Frontal cortex (tissue), 4 donors: ENCODE measurements at places on chromosomes 5 and 9. TPM values are rescaled to one million over a fixed set of nuclear protein-coding genes. Genes with fewer than 3 reads are reported as not detected.

GRCh38 chr5:140260089-140260656 lies 42.7 kb downstream of the PFDN1 start:
- no peak for DNase-seq

The GRXCR2 gene
- total RNA-seq: not detected

GRCh38 chr5:96789794-96790330 lies 17.9 kb downstream of the ERAP1 start:
- DNase-seq: no peak

GRCh38 chr5:147567917-147568598 lies 58.2 kb upstream of the DPYSL3 start:
- no peak for DNase-seq

DNA sequence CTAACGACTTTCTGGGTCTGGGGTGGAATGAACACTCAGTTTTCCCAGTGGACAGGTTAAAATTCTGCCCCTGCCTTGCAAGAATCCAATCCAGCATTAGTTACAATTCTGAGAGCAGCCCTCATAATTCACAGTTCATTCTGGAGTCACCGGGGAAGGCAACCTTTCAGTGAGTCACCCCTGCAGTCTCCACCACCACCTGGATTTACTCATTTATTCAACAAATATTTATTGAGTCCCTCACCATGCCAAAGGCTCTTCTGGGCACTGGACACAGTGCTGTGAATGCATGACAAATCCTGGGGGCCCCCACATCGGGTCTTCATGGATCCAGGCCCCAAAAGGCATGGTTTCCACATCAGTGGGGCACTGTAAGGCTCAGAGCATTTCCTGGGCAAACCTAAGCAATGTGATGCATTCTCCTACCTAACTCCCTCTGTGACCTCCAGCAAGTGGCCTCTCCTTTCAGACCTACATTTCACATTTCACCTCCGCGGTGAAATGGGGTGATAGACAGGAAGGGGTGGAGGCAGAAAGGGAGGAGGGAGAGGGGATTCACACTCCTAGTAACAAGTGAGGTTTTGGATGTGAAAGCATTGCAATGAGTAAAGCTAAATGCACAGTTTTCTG lies 6.4 kb upstream of the MSX2 start:
- DNase-seq: no peak

The CATSPER3 gene
- total RNA-seq: 0.82 TPM

DNA sequence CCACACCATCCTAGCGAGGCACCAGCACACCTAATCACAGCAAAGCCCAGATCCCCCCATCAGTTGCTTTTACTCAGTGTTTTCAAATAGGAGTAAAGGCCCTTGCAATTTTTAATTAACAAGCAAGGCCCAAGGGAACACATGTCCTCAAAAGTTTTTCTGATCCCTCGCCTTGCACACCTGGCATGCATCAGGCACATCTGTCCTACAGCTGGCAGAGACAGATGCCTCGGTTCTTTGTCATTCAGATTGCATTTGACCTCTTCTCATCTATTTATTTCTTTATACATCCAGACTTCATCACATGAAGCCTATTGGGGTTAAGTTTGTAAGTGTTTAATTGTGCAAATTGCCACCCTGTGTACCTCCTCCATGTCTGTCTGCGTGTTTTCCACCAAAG lies 241.4 kb downstream of the MARCHF11 start:
- no peak for DNase-seq

The TAF11L10 gene
- total RNA-seq: not detected

DNA sequence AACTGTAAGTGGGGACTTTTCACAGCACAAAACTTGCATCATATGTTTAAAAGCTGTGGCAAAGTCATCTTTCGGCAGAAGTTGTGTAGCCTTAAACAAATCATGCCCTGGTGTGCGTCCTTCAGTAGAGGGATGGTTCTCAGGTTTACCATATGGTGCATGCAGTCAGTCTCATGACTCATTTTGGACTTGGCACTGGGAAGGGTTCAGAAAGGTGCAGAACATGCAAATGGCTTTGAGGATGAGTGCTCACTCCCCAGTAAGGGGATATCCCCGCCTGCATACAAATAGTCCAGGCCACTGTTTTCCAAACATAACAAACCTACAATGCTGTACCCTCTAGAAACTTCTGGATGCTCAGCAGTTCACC lies 260.3 kb downstream of the NDUFS4 start:
- DNase-seq: no peak

The GPR151 gene
- 0.41 TPM for total RNA-seq

DNA sequence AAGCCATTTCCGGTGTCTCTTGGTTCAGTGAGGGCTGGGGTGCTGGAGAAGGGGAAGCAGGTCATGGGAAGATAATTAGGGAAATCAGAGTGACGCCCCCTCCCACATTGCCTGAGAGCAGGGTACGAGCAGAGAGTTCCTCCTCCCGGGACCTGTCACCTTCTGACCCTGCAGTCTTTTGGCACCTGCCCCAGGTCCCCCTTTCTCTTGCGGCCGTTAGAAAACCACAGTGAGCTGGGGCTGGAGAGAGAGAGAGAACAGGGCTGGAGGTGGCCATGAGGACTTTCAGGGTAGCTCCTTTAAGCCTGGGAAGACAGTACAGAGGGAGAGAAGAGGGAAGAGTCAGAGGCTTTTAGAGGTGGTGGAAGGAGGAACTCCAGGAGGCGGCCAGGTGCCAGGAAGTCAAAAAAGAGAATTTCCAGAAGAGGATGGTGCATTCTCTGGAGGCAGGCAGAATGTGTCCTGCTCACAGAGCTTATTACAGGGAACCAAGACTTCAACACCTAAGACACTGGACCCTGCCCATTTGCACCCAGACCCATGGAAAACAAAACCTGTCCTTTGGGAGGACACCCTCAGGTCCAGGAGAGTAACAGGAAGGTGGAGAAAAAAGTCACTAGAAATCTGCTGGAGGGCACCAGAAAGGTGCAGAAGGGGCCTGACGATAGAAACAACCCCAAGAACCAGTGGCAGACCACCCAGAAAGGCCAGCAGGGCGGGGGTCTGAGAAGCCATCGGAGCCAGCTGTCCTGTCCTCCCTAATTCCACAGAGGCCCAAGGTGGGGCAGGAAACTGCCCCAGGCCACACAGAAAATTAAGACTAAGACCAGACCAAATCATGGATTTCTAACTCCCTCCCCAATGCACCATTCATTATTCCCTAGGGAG lies 6.5 kb upstream of the ACSL6 start:
- no peak for DNase-seq

- no peak for DNase-seq
Observed at GRCh38 chr9:109416135-109416706, 81.9 kb downstream of the PTPN3 start.

DNA sequence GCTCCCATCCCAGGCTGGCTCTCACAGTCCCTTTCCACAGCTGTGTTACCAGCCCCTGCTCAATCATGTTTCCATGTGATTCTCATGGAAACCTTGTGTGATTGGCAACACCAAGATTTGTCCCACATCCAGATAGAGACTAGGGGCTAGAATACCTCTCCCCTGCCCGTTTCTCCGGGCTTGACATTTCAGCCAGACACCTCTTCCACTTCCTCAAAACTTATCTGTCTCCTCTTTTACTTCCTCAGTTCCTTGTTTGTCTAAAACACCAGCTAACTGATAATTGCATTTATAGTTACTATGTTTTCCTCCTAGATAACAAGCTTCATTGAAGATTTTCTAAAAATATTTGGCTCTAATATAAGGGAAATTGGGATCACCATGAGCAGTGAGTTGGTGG lies 16.6 kb upstream of the KCNMB1 start:
- DNase-seq: no peak
